ENCODE measurements at places on chromosomes 7 and 10.

GRCh38 chr10:61845950-61846268, 55.6 kb upstream of the ARID5B start:
- no peak for ATAC-seq

DNA sequence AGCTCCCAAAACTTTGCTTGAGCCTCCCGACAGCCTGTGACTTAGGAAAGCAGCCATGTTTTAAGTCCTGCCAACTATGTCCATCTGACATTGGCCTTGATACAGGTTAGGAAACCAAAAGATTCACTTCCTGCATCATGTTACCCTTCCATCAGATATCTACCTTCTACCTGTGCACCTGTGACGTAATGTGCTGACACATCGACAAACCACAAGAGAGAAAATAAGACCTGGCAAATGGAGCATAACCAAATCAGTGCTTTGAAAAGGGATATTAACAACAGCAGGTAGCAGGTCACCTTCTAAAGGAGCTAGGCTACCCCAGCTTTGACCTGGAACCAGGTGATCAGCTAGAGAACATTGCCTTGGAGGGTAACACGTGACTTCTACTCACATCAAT, 14.8 kb upstream of the PRR15 start:
- ATAC-seq = no peak

- ATAC-seq = peak; percentile 39
Observed at GRCh38 chr10:113680190-113681111, 739 bp downstream of the CASP7 start.

DNA sequence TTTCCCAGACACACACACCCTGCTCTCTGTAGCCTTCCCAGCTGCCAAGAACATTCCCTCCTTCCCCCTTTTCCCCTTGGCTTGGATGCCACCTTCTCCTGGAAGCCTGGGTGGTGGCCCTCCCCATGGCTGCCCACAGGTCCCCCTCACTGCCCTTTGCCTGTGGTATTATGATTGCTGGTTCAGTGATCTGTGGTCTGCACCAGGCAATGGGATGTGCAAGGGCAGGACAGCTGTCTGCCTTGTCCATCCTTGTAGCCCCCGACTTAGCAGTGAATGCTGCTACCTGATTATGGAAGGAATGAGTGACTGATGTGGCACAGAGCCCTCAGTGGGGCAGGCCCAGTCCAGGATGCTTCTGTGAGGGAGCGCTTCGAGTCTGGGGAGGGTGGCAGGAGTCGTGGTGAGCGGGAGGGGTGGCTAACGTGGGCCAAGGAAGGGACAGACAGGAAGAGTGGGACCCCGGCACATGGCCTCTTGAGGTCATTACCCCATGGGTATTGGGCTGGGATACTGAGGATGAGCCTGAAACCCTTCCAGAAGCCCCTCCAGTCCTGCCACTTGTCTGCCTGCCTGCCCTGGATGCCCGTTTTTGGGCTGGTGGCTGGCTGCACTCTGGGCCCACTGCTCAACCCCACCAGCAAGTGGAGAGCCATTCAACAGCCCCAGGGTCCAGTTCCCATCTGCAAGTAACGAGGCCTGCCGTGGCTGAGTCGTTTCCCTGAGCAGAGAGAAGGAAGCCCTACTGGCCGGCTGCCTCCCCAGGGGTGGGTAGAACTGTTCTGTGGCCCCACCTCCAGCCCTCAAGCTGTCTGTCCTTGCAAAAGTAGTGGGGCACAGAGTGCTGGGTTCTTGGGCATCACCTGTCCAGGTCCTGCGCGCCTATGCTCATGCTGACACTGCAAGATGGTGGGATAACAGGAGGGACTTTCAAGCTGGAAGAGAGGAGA, 8.8 kb downstream of the CHST3 start:
- no peak for ATAC-seq

DNA sequence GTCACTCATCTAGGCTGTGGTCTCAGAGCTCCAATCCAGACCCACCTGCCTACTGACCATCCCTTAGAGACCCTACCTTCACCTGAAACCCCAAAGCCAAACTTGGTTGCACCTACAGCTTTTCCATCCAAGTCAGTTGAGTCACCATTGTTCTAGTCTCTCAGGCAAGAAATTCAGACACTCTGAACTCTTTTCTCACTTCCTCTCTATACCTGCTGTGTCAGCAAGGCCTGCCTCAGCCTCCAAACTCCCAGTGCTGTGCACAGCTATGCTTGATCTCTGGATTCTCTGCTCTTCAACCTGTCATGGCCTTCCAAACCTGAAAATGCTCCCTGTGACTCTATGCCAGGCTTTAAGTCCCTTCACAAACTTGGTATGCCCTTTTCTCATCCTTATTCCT, 47.4 kb upstream of the MTURN start:
- ATAC-seq = no peak

DNA sequence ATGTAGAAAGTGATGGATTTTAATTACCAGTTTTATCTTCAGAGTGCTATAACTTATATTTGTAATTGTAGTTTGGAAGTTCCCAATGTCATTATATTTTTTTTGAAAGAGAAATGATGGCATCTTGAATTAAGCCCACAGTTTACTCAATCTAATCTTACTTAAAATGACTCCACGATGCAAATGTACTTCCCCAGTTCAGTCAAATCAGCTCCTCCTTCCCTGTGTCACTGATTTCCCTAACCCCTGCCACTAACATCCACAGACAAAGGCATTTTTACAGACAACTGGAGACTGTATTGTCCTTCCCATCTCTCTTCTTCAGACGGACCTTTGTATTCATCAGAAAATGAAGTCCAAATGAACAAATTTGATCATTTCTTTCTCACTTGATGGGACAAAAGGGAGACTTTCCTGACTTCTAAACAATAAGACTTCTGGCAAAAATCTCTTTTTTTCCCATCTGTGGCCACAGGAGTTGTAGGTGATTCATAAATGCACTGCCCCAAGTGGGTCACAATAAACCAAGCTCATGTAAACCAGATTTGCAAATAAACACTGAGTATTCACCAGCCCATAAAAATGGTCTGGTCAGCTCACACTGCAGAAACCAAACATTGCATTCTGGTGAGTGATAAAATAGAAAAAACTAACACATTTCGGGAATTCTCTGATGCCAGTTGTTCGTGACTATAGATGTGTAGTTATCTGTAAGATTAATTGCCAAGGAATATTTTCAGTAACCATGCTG, 162.9 kb downstream of the FANK1 start:
- ATAC-seq = no peak

DNA sequence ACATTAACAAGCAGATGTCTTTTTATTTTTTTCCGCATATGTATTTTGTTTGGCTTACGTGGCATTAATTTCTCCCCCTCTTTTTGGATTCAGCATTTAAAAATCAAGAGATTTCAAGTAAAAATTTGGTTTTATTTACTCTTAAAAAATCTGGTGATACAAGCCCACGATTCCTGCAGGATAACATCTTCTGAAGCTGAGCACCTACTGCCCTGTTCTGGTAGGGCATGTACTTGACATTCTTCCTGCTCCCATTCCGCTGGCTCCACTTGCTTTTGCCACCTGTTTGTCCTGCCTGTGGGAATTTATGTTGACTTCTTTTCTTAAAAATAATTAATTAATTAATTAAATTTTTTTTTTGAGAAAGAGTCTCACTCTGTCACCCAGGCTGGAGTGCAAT, 105.2 kb upstream of the SLC25A13 start:
- no peak for ATAC-seq

- ATAC-seq = no peak
Observed at GRCh38 chr10:1393481-1393880, 337.3 kb downstream of the WDR37 start.

DNA sequence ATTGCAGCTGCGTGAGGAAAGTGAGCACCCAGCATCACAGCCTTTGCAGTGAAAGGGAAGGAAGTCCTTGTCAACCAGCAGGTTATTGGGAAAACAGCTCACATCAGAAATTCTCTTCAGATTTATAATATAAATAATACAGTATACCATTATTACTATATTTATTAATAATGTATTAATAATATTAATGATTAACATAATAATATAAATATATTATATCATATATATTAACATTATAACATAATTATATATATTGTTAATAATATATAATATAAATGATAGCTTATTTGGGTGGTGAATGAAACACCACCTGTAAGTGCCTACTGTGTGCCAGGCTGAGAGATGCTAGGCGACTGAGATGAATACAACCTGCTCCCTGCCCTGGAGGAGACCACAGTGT, 423.0 kb downstream of the TCERG1L start:
- no peak for ATAC-seq

- no peak for ATAC-seq
Observed at GRCh38 chr7:16935341-16935735, 53.6 kb upstream of the AGR3 start.

- ATAC-seq = no peak
Observed at GRCh38 chr10:72846238-72846637, 47.3 kb upstream of the OIT3 start.

DNA sequence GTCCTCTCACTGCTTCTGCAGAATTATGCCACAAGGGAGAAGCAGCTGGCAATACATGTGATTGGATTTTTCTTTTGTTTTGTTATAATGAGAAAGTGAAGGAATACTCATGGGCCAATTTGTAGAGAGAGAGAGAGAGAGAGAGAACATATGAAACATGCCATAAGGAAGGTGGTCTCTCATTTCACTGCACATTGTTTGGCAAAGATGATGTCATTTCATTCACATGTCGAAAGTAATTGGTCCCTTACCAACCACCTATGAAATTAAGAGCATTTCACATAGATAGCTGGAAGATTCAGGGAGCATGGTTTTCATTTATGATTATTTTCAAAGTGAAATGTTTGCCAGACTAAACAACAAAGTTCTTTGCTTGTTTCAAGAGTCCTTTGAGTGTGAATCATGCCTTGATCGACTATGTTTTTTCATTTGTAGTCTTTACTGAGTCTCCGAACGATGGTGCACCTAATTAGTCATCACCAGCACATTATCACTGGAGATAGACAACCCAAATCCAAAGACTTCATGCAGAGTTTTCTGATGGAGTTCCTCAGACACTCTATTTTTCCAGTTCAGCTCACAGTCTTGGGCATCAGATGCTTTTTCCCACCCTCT, 130.1 kb upstream of the ZEB1 start:
- ATAC-seq = no peak

GRCh38 chr7:94417901-94418300, 23.2 kb downstream of the COL1A2 start:
- ATAC-seq = peak; percentile 65

- ATAC-seq = no peak
Observed at GRCh38 chr7:41984888-41985287, 252.1 kb downstream of the GLI3 start.

GRCh38 chr10:32160864-32161263, 104.6 kb upstream of the KIF5B start:
- ATAC-seq = no peak

DNA sequence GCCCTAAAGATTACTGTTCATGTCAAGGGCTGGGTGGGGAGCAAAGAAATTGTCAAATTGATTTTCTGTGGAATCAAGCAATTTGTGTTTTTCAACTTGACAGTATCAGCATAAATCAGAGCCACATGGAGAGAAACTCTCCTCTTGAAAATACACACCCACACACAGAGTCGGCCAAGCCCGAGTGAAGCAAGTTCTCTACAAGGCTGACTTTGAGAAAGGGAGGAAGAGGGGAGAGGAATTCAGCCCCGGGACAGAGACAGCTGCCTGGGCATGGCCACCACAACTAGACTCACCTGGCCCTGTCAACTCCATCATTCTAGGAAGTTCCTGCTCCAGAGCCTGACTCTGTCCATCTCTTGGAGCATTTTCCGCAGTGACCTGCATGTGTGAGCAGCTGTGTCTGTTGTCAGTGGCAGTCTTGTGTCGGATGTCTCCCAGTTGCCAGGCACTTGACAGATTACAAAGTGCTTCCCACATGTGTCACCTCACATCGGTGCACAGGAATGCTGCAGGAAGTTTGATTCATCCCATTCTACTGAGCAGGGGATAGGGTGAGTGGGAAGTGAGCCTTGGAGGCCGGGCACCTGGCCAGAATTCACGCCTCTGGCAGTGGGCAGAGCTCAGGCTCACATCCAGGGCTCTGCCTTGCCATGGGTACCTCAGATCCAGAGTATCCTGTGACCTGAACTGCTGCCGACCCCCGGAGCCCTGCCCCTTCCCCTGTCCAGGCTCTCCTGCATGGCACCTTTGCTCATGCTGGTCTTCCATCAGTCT, 37.9 kb downstream of the ADAM12 start:
- peak; percentile 42 for ATAC-seq

DNA sequence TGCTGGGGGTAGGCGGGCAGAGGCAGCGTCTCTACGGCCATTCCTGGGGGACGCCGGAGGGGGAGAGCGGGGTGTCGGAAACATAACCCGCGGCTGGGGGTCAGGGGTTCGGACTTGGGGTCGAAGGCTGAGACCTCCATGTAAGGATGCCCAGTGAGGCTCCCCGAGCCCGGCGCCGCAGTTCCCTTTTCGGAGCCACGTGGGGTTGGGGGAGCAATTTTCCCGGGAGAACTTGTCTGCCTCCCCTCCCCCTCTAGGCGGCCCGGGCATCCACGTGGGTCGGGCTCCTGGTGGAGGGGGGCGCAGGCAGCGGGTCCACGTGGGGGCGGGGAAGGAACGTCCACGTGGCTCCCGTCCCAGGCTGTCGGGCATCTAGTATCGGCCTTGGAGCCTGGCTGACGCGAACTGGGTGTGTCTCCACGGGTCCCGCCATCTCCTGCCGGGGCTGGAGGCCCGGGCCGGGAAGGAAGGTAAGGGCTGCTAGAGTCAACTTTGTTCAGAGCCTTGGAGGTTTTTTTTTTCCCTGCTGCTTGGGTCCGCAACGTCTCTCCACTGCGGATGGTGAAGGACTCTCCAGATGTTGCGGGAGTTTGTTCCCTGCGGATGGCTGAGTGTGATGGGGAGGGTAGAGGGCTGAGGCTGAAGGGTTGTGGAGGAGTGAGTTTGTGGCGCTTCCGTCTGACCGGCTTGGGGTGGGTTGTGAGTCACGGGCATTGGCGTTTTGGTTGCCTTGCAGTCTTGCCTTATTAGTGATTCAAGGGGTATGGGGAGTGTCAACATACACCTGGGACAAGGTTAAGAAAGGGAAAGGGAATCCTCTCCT, 744 bp downstream of the PPRC1 start:
- ATAC-seq = peak; percentile 64

DNA sequence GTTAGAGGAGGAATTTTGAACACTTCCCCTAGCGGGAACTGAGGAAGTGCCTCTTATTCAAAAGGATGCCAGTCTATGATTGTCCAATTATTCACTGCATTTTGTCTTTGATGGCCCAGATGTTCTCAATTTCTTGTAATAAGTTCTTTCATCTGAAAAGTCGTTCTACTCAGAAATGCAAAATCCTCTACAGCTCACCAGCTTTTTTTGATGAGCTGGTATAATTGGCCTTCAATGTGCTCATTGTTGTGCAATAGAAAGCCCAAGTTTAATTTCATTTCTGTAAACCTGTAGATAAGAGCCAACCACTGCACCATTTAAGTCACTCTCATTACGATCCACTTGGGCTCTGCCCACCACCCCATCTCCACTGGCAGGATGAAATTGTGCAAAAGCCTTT, 978.7 kb upstream of the AUTS2 start:
- ATAC-seq = no peak

- ATAC-seq = no peak
Observed at GRCh38 chr10:67438605-67439304, 257.2 kb downstream of the CTNNA3 start.

Data from motor neuron (in vitro differentiated cells).